RPMI8226 (cell line): ENCODE measurements at places on chromosomes 5 and 9.
A peak's percentile ranks its signal among the peaks of the same experiment; 100 is the strongest.

GRCh38 chr9:129851821-129852220 lies 16.6 kb downstream of the USP20 start:
- no peak for DNase-seq

DNA sequence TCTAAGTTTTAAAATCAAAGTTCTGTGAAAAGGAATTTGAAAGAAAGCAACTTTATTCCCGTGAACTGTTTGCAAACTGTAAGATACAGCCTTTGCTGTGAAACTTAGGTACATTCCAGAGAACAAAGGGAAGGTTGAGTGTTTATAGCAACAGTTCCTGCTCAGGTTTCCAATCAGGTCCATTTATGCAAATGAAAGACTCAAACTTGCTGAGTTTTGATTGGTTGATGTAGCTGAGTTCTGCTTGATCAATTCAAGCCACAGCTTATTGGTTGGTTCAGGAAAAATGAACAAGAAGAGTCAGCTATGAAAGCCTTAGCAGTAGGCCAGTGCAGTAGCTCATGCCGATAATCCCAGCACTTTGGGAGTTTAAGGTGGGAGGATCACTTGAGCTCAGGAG lies 37.9 kb downstream of the SLC27A6 start:
- DNase-seq, result no peak

GRCh38 chr9:2790466-2790865 lies 53.4 kb downstream of the PUM3 start:
- no peak for DNase-seq

DNA sequence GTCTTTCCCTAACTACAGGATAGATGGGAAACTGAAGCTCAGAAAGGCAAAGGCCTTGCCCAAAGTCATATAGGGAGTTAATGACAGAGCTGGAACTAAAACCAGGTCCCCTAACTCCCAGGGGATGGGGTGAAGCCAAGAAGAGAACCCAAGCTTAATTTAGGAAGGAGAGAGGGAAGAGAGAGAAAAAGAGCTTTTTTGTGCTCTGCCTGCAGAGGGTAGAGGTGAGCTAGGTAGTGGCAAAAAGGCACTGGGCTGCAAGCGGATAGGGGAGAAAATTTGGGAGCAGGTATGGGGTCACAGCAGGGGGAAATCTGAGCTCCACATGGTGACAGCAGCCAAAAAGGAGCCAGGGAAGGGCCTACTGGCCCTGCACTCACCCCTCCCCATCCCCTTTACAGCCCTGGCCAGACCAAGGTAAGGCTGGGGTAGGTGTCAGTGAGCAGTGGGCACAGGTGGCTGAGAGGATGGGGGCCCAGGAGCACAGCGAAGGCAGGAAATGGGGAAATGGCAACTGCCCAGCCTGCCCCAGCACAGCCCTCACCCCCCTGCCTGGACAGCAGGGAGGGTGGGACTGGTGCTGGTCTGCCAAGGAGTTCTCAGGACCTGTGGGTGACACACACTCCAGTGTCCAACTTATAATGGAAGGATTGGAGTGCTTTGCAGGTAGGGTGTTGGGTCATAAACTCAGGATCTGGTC lies 3.3 kb downstream of the ENHO start:
- DNase-seq, result no peak

DNA sequence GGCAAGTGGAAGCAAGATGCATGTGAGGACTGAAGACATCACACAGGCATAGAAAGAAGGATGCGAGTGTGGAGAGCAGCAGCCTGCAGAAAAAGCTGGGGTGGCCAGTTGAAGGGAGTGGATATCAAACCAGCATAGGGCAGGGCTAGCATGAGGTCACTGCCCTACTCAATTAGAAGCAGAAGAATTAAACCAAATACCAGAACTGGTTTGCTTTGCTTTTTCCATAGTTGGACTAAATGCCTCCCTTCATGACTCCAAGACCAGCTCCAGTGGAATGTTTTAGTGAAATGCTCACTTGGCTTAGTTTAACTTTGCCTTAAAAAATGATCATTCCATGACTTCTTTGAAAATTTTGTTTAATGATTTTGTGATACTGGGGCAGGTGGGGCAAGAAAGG lies 45.8 kb downstream of the TMEM167A start:
- DNase-seq, result no peak

GRCh38 chr5:142870532-142871362 lies 100.6 kb downstream of the ARHGAP26 start:
- DNase-seq, result no peak

DNA sequence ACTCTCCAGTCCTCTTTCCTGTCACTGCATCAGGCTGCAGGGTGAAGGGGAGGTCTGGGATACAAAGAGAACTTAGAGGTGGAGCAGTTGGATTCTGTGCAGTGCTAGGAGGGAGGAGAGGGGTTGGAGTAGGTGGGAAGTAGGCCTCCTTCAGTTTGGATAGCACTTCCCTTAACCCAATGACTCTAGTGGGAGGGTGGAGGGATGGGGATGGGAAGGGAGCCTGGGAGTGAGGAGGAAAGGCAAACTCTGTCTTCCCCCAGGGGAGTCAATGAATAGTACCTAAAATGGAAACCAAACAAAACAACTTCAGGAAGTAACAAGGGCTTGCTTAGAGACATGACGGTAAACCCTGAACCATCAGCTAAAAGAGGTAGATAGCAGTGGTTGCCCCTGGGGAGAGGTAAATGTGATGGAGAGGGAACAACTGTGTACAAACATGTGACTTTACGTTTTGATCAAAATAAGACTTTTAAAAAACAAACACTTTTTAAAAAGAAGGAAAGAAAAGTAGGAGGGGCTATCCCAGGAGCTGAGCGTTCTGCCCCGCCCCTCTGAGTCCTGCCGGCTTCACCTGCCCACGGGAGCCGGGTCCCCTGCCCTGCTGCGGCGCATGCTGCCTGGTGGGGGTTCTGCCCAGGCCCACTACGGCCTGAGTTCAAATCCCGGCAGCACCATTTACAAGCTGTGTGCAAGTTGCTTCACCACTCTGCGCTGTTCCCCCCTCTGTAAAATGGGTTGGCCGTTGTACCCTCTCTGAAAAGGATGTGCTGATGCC lies 30.9 kb downstream of the GSN start:
- no peak for DNase-seq

DNA sequence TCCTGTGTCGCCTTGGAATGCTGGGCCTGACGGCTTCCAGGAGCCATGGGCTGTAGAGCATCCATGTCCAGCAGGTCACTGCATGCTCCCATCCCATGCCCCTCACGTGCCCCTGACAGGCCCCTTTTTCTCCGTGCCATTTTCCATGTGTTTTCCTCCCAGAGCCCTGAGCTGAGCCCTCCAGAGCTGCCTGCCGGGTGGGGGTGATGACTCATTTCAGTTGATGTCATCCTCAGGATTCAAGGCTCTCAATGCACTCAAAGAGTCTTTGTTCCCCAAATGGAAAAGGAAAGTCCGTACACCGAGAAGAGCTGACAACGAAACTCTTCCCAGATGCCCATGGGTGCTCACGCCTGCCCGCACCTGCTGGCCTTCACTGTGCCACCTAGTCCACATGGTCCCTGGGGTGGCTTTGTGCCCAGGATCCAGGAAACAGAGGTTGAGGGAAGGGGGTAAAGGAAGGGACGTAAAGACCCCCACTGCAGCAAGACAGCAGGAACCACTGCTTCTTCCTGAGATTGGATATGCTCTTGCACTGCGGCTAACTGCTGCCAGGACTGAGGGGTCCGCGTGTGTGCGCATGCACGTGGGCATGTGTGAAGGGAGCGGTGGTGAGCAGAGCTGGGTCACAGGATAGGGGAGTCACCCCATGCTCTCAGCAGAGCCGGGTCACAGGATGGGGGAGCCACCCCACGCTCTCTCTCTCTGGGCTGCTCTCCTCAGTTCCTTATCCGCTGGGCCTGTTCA lies 27.6 kb downstream of the COL15A1 start:
- DNase-seq, result no peak

GRCh38 chr5:145111420-145111819 lies 723.7 kb downstream of the PRELID2 start:
- DNase-seq, result no peak

- DNase-seq, result peak; percentile 3
These were observed 117.9 kb downstream of the ANXA1 start for GRCh38 chr9:73269430-73270101.

DNA sequence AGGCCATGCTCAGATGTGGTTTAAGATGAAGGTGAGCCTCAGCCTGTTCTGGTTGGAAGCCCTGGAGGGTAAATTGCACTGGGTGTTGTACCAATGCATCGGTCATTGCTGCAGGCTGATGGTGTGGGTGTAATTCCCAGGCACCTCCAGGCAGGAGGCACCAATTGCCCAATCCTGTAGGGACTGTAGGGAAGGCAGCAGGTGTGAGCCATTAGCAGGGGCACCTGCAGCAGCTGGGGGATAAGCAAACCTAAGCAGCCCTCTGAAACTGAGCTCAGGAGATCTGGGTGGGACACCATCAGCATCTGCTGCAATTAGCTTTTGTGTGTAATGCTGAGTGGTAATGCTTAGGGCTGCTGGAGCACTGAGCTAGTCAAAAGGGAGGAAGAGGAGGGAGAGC lies 190.1 kb upstream of the TBC1D2 start:
- no peak for DNase-seq

DNA sequence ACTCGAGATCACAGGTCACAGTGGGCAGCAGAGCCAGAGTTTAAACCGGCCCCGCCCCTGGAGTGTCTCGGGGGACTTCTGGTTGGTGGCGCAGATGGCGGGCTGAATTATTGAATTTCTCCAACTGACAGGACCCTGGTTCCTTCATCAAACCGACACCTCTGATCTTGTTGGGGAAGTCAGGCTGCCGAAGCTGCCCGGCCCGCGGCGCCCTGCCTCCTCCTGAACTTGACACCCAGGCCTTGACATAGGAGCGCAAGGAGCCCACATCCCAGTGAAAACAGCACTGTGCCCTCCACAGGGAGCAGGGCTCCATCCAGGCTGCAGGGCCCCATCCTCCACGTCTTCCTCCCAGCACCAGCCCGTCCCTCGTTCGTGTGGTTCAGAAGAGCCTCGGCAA lies 105.2 kb downstream of the OLFM1 start:
- DNase-seq, result no peak

DNA sequence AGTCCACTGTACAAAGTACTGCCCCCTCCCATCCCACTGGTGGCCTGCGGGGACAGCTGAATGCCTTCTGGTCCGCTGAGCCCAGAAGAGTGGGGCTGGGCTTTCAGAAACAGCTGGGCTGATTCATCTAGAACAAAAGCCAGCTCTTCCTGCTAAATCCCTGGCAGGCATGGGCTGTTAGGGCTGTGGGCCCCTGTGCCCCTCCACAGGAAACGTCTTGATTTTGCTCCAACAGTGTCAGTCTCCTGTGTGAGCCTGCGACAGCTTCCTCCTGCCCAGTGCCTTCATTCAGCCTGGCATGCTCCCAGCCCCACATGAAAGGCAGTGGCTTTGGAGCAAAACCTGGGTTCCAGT lies 6.9 kb upstream of the GSN start:
- DNase-seq, result no peak

DNA sequence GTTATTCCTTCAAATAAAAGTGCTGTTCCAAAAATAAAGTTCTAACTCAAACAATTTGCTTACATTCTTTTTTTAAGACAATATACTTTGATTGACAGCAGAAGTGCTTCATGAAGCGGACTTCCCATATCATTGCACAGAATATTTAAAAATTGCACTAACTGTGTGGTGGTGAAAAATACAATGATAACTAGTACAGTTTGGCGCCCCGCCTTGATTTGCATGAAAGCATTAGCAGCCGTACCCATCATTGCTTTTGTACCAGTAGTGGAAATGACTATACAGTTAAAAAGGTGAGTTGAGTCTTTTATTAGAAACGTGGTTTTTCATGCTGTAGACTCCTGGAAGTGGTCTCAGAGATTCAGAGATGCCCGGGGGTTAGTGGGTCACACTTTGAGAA lies 69.5 kb upstream of the MAP3K1 start:
- DNase-seq, result no peak

DNA sequence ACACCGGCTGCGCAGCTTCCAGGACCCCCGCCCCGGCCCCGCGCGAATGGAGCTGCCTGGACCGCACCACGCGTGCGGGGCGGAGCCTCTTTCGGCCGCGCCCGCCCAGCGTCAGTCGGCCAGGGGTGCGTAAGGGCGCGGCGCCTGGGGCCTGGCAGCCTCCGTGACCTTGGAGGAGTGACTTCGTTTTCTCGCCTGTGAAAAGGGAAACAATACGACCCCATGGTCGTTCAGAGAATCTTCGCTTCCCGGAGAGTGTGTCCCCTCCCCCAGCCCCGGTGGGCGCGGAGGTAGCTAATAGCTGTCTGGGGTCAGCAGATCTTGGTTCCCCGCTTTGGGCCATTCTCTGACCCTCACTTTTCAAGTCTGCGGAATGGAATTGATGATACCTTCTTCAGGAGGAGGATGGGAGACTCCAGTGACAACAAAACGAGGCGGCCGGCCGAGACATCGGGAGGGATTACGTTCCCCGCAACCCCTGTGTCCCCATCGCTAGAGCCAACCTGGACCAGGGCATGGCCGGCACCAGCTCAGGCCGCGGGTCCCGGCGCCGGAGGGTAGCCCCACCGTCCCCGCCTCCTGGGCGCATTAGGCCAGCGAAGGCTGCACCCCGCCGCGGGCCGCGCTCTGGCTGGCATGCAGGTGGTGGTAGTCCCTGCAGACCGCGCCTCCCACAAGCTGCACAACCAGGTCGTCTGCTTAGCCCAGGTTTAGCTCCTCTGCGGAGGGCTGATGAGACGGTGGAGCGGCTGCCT lies 5.5 kb upstream of the CDHR2 start:
- DNase-seq, result peak; percentile 91

- DNase-seq, result no peak
These were observed 1.6 kb upstream of the SAR1B start for GRCh38 chr5:134634227-134634626.

- DNase-seq, result no peak
These were observed 44.1 kb downstream of the COL23A1 start for GRCh38 chr5:178545941-178546674.

DNA sequence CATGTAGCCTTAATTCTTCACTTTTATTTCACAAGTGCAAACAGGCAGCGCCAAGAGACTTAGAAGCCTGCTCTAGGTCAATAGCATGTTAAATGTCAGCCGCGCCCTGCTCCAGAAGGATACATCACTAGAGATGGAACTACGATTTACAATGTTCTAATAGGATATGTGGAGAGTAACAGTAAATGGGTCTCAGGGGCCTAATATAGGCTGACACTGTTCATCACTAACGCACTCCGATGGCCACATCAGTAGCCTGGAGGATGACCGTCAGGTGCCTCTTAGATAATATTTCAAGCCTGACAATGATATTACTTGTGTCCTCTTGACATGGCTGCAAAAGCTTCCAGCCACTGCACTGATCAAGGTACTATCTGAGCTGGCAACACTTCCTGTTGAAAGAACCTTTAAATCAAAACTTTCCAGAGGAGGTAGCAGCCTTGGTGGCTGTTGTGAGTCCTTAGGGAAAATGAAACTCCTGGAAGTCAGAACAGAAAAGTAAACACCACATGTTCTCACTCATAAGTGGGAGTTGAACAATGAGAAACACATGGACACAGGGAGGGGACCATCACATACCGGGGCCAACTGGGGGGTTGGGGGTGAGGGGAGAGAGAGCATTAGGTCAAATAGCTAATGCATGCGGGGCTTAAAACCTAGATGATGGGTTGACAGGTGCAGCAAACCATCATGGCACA lies 35.0 kb downstream of the PTTG1 start:
- DNase-seq, result no peak

DNA sequence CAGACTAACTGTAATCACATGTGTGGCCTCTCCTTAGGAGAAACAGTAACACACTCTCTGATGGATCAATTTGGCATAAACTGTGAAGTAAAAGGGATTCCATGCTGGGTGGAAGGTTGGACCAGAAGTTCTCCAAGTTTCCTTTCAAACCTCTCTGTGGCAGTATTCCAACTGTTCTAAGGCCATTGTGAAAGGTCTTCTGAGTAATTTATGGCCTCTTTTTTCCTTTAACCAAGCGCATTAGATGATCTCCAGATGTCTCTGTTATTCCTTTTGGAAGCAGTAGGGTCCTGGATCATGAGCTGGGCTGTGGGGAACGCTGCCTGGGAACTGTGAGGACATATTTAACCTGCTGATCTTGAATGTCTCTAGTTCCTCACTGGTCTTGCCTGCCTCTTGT lies 80.6 kb upstream of the IL6ST start:
- no peak for DNase-seq
